ENCODE measurements at places on chromosomes 2 and 18.
A peak's percentile ranks its signal among the peaks of the same experiment; 100 is the strongest.

DNA sequence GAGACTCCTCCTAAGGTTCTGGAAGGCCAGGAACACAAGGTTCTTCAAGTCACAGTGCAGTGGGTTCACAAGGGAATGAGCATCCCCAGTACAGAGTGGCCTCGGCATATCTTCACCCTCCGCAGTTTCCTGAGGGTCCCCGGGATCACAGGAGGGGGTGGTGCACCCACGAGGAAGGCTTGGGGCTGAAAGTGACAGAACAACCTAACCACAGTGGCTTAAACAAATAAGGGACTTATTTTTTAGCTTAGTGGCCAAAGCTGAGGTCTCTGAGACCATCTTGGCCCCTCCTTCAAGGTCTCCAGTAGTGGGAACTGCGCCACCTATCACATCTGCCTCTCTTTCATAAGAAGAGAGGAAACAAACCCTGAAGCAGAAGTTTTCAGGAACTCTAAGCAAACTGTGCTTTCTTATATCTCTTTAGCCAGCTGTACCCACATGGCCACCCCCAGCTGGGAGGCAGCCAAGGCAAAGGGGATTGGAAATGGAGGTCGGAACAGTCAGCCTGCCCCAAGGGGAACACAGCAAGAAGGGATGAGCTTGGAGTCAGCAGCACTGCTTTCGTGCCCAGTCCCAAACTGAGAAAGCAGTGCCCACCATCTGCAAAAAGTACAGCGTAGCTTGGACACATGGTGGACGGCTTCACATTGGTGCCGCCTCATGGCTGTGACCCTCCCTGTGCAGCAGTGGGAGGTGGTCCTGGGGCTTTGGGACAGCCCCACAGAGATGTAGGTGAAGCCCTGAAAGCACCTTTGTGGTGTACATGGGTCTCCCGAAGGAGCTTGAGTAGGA is 260.0 kb upstream of the ID2 start:
- DNase-seq: peak; percentile 34

- DNase-seq: no peak
Observed at GRCh38 chr2:236646871-236647270, 77.2 kb downstream of the ACKR3 start.

GRCh38 chr2:23385351-23385747 is 370 bp downstream of the KLHL29 start:
- no peak for DNase-seq

DNA sequence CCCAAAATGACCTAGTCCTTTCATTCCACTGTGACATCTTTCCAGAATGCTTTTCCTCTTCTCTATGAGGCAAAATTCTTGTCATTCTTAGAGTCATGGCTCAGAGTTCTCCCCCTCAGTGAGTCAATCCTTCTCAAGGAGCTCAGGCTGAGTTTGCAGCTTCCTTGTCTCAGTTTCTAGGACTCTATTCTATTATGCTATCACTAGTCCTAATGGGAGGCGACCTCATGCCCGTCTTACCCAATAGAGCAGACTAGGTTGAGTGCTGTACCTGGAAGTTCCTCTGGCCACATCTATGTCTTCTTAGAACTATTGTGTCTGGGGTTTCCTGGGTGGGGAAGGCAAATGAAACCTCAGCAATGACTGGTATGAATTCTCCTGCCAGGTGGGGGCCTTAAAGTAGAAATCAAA is 51.5 kb downstream of the HAUS1 start:
- no peak for DNase-seq

- no peak for DNase-seq
Observed at GRCh38 chr18:45890606-45891005, 65.1 kb downstream of the SIGLEC15 start.

DNA sequence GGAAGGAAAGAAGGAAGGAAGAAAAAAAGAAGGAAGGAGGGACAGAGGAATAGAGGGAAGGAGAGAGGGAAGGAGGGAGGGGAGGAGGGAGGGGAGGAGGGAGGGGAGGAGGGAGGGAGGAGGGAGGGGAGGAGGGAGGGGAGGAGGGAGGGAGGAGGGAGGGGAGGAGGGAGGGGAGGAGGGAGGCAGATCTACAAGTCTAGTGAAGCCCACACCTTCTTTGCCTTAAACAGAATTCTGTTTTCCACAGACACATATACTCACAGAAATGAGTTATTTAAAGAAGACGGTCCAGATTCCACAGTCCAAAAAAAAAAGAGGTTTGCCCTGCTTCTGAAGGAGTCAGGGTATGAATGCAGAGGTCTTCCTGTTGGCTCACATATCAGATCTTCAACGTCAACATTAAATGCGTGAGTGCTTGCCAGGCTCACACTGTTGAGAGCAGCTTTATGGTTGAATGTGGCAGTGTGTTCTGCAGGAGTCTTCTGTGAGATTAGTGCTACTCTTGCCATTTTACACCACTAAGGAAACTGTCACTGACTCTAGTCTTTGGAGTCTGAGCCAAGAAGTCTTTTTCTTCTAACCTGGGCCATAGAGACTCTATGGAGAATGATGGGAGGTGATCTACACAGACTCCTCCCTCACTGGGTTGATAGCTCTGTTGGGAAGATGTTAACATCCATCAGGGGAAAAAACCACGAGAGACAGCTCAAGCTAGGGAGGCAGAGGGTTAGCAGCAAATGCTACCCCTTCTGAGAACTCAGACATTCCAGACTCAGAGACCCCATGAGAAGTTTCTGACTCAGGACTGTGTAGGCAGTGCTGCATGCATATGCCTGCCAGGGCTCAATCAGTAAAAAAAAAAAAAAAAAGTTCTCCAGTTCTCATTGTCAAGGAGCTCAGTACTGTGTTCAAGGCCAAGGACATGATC is 23.3 kb downstream of the PAX8 start:
- no peak for DNase-seq

GRCh38 chr2:205686783-205687640 is 4.7 kb downstream of the NRP2 start:
- no peak for DNase-seq

DNA sequence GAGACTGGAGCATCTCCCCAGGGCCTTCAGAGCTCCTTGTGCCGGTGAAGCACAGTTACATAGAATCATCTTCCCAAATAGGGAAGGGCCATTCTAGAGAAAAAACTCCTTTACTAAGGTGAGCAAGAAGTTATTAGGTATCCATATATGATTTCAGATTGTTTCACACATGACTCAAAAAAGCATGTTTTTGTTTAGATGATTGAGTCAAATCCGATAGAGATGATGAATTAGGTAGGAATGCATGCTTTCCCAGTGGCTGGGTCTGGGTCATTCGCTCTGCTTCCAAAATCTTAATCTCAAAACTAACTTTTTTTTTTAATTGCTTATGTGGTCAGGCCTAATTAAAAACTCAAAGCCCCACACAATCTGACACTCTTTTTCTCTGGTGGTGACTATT is 3.8 kb downstream of the NT5C1B start:
- DNase-seq: no peak

DNA sequence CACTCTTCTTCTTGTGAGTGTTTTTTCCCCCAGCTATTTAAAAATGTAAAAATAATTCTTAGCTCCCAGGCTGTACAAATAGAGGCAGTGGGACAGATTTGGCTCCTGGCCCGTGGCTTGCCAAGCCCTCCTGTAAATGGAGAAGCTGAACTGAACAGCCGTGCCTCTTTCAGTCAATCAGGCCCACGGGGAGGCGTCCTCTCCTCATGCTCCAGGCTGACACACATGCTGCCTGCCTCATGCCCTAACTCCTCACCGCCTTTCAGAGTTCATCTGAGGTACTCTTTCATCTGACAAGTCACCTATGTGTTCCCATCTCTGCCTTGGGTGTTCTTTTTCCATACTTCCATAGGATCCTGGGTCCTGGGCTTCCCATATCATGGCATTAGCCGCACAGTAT is 58.9 kb downstream of the BMP10 start:
- no peak for DNase-seq

GRCh38 chr18:6362559-6363129 is 52.1 kb downstream of the L3MBTL4 start:
- DNase-seq: no peak

GRCh38 chr18:12288403-12288755 is 19.7 kb upstream of the TUBB6 start:
- DNase-seq: no peak

GRCh38 chr2:239882781-239883180 is 142.4 kb downstream of the NDUFA10 start:
- no peak for DNase-seq

DNA sequence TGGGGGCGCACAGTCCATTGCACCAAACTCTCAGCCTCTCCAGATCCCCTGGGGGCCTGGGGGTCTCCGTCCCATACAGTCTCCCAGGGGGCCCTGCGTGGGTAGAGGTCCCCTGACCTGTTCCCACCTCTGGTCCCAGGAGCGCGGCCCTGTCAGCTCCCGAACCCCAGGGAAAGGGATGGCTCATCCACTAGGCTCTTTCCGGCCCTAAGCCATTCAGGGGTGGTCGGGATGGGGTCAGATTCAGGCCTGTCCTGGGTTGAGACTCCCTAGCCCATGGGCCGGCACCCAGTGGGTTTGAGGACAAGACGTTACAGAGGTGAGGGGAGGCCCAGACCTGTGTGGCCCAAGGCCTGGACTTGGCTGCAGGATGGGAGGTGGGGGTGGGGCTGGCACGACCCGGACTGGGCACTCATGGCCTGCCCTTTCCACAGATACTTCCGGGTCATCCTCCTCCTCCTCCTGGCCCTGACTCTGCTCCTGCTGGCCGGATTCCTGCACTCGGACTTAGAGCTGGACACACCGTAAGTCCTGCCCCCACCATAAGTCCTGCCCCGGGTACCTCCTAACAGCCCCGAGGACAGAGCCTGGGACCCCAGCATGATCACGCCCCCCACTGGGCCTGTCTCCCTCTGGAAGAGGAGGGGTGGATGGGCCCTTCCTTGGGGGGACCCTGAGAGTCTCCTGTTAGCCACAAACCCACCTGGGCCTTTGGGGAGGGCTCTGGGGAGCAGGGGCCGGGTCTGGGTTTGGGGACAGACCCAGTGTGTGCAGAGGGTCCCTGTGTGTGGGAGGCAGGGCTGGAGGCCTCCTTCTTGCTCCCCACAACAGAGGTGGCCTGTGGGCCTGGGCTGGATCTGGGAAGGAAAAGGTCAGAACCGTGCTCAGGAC is 10.1 kb upstream of the NEU4 start:
- DNase-seq: no peak
